ENCODE measurements at places on chromosomes 1 and 21.

DNA sequence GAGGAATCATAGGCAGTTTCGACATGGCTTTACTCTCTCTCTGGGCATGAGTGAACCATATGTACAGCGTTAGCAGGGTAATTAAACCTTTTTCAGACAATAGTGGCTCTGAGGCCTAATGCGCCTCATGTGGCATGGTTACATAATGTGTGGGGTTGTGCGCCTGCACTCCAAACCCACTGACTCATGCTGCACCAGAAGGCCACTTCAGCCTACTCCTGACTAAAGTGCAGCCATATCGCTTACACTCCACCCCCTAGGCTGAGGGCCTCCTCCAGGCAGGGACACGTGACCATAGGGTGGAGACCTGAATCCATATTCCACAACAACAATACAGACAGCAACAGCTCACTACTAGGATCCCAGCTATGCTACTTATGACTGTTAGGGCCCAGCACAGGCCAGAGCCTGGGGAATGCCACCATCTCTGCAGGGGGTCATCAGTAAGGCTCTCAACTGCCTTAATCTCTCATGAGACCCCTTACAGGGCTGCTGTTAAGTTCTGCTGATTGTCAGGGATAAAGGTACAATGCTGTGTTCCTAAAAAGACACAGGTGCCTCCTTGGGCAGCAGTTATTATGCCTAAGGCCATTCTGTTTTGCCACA is 13.4 kb upstream of the ODF2L start:
- peak; percentile 12 for DNase-seq

GRCh38 chr1:54041806-54042205 is 11.2 kb downstream of the TMEM59 start:
- no peak for DNase-seq

DNA sequence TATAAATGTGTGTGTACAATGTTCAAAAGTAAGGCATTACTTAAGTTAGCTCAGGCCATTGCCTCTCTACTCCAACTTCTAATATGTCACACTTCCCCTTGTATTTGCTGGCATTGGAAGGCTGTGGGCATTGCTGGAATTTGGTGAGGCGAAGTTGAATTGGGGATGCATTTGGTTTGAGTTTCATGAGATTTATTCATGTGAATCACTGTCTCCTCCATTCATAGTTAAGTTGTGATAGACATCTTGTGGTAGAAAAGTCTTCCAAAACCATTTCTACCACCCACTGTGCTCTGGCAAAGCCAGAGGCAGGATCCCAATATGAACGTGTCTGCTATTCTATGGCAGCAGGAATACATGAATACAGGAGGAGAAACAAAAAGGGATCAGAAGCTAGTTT is 397.8 kb upstream of the USP24 start:
- no peak for DNase-seq

DNA sequence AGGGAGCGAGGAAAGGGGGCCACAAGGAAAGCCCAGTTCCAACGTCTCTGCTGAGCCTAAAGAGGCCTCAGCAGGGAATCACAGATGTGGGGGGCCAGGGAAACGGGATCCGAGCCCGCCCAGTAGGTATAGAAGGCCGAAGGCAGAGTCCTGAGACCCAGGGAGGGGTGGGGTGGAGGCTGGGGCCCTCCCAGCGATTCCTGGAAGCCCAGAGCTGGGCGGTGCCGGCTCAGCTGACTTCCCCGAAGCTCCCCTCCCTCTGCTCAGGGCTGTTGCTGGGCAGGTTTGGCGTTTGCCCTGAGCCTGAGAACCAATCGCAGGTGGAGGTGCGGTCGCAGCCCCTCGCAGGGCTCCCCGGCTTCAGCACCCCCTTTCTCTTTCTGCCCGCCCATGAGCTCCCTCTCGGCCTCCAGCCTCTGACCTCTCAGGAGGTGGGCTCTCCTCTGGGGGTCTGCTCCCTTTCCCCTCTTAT is 12.8 kb downstream of the ADAMTSL4 start:
- DNase-seq: peak; percentile 81

- DNase-seq: no peak
Measured at GRCh38 chr1:153220606-153221303, 3.4 kb downstream of the PRR9 start.

DNA sequence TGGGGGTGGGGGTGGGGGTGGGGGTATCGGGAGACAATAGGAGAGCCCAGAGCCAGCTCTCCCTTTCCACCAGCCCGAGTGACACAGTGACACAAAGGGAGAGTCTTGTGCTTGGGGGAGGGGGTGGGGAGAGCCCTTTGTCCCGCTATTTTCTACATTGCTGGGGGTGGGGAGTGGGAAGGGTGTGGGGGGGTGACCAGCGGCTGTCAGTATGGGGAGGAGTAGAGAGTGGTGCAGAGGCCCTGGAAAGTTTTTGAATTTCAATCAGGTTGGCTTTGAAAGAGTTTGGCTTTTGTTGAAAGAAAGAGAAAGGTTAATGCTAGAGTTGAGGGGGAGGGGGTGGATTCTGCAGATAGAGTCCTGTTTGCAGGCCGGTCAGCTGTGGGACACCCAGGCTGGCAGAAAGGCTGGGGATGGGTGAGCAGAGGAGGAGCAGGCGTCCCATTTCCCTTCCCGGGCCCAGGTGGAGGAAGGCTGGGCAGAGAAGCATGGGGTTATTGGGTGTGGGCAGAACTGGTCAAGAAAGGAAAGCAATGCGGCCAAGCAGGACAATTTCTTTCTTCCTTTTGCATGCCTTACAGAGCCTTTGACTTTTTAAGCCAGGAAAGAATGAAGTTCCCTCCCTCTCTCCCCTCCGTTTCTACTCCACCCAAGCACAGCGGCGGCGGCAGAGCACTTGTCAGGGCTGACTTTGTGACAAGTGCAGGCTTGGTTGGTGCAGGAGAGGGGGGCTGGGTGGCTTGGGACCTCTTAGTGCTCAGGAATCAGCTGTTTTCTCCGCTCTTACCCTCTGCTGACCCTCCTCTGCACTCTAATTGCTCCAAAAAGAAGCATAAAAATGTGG is 96.2 kb downstream of the RNF220 start:
- DNase-seq: peak; percentile 27

DNA sequence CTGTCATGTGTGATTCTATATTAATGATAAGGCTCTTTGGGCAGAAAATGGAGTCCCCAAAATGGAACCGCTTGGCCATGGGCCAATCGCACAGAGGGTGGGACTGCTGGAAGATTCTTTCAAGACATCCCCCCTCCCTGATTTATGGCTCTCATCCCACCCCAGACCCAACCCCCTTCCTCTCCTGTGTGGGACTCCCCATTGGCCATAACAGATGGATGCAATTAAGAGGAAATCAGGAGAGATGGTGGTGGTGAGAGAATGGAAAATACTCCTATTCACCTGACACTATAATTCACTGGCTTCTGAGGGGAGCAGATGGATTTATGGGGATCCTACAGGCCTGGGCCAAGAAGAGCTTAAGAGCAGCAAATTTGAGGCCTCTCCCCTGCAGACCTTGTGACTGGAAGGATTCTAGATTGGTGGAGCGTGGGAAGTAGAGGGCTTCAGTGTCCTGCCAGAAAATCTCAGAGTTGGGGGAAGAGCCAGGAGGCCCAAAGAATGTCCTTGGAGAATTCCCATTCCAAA is 1.7 kb downstream of the IGFN1 start:
- no peak for DNase-seq

GRCh38 chr1:174217787-174218574 is 58.7 kb downstream of the RABGAP1L start:
- DNase-seq: peak; percentile 8
